Psoas muscle (tissue), 8 donors: ENCODE measurements at places on chromosomes 4 and X.
A peak's percentile ranks its signal among the peaks of the same experiment; 100 is the strongest.

DNA sequence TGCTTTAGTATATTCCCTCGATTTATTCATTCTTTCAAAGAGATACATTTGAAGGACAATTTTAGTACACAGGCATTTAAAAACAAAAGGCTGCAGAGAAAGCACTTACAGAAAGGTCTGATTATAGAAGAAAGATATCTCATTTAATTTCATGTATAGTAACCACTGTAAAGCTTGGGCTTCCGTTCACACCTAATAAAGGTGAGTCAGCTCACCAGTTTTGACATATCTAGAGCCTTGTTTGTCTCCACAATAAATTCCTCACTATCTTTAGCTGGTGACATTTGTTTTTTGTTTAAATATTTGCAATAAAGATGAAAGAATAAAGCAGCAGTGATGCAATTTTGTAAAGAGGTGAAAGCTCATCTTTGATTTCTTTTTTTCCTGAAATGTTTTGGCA lies 1.1 kb upstream of the EPHA5 start:
- no peak for DNase-seq

DNA sequence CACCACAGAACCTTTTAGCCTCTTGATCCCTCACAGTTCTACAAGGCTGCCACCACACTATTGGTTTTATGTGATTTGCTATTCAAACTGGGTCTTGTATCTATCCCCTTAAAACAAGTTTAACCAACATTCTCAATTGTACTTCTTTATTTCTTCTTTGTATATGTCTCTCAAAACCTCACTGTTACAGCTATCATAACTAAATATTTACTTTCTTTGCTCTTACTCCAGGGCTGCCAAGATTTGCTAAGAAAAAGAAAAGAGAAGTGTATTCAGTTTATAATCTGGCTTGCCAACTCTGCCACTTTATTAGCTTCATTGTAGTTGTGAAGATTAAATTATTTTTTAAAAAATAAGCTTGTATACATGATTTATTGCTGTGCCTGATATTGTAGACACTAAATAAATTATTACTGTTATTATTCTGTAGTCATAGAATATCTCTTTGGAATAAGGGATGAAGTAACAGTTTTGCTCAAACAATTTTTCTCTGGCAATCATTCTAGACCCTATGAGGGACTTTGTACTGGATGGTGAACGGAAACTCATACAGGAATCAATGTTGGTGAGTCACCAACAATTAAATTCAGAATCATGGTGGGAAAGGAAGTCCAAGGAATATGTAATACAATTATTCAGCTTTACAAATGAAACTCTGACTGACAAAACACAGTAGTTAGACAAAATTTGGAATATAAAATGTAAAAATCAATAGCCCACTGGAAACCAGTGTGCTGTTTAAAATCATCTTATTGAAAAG lies 127.1 kb upstream of the DCAF8L1 start:
- no peak for DNase-seq

- no peak for DNase-seq
Measured at GRCh38 chr4:185782523-185782922, 29.5 kb downstream of the SORBS2 start.

- no peak for DNase-seq
Measured at GRCh38 chrX:115639334-115639880, 78.4 kb downstream of the PLS3 start.

DNA sequence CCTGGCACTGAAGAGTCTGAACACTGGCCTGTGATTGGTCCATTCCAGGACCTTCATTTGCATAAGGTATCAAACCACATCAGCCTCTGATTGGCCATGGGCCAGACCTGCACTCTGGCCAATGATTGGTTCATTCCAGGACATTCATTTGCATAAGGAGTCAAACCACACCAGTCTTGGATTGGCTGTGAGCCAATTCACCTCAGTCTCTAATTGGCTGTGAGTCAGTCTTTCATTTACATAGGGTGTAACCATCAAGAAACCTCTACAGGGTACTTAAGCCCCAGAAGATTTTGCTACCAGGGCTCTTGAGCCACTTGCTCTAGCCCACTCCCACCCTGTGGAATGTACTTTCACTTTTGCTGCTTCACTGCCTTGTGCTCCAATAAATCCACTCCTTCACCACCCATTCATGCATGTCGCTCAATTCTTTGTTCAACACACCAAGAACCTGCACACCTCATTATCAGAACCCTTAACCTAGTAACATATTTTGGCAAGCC lies 14.2 kb upstream of the HERC5 start:
- no peak for DNase-seq

DNA sequence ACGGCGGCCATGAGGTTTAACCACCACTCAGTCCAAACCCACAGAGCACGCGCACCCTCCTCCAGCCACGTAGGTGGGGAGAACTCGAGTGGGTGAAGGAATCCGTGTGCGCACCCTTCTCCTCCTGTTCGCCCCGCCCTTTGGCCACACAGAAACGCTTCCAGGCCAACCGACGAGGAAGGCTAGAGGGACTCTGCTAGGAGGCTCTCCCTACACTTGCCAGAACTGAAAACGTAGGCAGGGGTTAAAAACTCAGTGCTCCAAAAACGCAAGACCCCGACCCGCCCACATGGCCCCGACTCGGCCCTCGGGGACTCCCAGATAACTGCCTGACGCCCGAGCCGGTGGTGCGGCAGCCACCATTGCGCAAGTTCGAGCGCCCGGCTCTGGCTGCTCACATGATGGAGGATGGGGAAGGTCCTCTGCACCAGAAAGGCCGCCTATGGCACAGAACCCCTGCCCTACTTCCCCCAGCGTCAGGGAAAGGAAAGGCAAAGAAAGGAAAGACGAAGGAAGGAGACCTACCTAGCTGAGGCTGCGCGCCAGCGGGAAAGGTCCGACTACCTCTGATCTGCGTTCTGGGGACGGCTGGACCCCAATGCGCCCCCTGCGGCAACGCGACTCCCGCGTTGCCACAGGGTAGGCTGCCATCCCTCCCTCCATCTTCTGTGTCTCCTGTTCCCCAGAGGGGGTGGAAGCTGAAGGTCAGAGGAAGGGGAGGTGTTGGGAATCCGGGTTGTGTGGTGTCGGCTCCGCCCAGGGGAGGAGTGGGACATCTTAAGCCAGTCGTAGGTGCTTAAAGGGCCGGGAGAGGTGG lies 201.9 kb upstream of the AGTR2 start:
- DNase-seq = peak; percentile 67
